ENCODE measurements at places on chromosomes 11 and 22. TPM values are rescaled to one million over a fixed set of nuclear protein-coding genes. Genes with fewer than 3 reads are reported as not detected.

Gene OR5D13
- total RNA-seq = not detected

Gene SPDYC
- not detected for total RNA-seq

Gene UPK3A
- 2.0 TPM for total RNA-seq

Gene FGF19
- not detected for total RNA-seq

Gene PHOX2A
- total RNA-seq = not detected

Gene ANO3
- not detected for total RNA-seq

Gene SULT4A1
- total RNA-seq = 2.1 TPM

Gene LIF
- total RNA-seq = 48.7 TPM

Gene NRIP3
- total RNA-seq = 14.5 TPM

Gene PLAAT2
- not detected for total RNA-seq

Gene ARHGAP8
- total RNA-seq = 18.9 TPM

Gene OR8D1
- not detected for total RNA-seq

Gene OR5M11
- not detected for total RNA-seq

Gene CABP2
- total RNA-seq = not detected

Gene C22orf31
- not detected for total RNA-seq

Gene C11orf58
- total RNA-seq = 166 TPM

Gene OR51B5
- not detected for total RNA-seq

Gene OMP
- not detected for total RNA-seq

Gene PRPF19
- 159 TPM for total RNA-seq

Gene MYBPC3
- not detected for total RNA-seq

Gene FAM111B
- 16.5 TPM for total RNA-seq
